Fibroblast of villous mesenchyme (primary cell): ENCODE measurements at places on chromosomes 2 and 18. TPM values are rescaled to one million over a fixed set of nuclear protein-coding genes. Genes with fewer than 3 reads are reported as not detected.

DNA sequence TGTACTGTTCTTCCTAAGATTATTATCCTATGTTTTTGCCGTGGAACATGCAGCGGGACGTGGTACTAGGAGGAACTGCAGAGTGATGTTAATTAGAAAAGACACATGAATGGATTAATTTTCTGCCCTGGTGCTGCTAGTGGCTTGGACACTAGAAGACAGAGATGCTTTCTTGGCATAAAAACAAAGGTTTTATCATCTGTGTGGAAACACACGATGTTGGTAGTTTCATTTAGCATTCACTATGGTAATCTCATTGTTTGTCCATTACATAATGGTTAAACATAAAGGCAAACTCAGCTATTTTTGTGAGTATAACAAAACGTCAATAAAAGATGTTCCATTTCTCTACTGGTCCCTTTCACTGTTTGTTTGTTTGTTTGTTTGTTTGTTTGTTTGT is 22.8 kb downstream of the COL6A3 start:
- DNase-seq, result peak; percentile 39

DNA sequence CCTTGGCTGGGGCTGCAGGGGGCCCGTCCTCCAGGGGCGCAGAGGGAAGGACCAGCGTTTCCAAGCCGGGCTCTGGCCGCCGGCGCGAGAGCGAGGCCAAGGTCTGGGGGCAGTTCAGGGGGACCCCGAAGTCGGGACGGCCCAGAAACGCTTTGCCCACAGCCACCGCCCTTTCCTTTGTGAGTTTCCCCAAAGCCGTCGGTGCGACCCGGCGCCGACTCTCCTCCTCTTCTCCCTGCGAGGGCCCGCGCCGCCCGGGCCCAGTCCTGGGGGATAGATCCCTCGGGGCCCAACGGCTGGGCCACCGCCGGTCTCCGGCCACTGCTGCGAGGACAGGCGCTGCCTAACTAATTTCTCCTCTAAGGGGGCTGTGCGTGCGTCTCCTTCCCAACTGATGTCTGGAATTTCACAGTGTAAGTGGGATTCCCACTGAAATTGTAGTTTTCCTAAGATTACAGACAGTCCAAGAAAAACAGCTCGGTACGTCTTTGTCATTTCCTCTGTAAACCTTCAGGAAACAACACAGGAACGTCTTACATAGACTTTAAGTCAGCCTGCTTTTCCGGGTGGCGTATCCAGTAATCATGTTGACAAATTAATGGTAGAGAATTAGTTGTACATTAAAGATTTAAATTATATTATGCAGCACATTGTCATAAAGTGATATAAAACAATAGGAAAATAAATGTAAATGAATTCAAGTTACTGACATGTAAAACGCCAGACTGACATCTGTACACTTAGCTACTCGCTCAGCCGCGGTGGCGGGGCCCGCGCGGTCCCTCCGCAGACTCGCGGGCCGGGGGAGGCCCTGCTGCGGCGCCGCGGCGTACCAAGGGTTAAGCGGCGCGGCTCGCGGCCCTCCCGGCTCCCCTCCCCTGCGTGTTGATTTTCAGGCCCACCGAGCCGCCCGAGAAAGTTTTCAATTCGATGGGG is 139.4 kb upstream of the SIX3 start:
- no peak for DNase-seq

Gene NT5C1B
- total RNA-seq, result not detected in 2 replicates

DNA sequence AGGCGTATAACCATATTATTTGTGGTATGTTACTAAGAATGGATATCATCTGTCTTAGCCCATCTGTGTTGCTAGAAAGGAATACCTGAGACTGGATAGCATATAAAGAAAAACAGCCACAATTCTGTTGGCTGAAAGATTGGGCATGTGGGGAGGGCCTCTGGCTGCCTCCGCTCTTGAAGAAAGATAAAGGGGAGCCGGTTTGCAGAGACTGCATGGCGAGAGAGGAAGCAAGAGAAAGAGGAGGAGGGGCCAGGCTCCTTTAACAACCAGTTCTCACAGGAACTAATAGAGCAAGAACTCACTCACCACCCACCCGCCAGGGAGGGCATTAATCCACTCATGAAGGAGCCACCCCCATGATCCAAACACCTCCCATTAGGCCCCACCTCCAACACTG is 29.2 kb upstream of the UXS1 start:
- no peak for DNase-seq

DNA sequence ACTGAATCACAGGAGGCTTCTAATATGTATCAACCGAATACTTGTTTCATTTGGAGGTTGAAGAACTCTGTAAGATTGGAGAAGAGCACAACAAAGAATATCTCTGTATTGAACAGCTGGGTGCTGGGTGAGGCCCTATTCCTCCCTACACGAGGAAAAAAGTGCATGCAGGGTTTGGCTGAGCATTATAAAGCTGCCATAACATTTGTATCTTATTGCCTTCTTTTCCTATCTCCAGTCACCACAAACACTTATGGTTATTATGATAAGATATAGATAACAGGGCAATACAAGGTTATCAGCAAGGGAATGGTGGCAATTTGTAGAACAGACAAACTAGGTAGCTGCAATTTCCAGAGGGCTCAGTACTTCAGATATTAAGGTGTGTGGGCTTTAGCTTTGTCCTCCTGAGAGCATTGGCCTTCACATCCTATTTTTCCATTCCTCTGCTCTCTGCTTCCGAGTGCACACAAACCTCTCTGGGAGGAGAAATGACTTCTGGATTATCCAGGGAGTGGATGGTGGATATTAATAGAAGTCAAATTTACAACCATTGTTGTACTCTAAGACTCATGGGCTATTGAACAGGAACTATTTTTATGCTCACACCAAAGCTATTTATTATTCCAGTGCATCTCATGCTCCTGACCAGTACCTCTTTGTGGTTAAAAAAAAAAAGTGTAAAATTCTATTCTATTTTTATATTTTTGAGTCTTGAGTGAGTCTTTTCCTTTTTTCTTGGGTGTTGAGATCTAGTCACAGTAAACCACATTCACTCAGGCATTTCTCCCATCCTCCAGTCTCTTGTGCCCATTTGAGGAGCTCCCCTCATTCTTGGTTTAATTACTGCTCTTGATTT is 248.4 kb downstream of the ETAA1 start:
- DNase-seq, result no peak

- DNase-seq, result no peak
These were observed 152.4 kb upstream of the CAVIN2 start for GRCh38 chr2:191999101-191999841.

DNA sequence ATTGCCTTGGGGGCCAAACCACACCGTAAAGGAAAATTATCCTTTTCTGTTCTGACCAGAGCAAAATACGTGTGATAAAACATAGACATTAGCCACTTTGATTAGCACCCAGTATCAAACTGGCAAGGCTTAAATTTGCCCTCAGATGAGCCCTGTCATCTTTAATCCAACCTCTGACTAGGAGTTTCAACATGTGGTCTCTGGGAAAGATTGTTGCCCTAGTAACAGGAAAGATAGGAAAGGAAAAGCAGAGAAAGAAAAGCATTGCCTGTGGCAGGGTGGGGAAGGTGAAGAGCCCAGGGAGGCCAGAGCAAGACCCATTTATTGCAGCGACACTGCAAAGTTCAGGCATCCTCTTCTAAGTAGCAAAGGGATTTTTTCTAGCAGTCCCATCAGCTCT is 181.5 kb upstream of the SCN7A start:
- DNase-seq, result no peak

- peak; percentile 58 for DNase-seq
These were observed 259.2 kb downstream of the IKZF2 start for GRCh38 chr2:212892193-212892592.

Gene LOXHD1
- under 0.01 TPM in 1 of 2 replicates, not detected in the other for total RNA-seq

Gene CEBPZOS
- total RNA-seq, result 14.8 and 19.4 TPM in 2 replicates

DNA sequence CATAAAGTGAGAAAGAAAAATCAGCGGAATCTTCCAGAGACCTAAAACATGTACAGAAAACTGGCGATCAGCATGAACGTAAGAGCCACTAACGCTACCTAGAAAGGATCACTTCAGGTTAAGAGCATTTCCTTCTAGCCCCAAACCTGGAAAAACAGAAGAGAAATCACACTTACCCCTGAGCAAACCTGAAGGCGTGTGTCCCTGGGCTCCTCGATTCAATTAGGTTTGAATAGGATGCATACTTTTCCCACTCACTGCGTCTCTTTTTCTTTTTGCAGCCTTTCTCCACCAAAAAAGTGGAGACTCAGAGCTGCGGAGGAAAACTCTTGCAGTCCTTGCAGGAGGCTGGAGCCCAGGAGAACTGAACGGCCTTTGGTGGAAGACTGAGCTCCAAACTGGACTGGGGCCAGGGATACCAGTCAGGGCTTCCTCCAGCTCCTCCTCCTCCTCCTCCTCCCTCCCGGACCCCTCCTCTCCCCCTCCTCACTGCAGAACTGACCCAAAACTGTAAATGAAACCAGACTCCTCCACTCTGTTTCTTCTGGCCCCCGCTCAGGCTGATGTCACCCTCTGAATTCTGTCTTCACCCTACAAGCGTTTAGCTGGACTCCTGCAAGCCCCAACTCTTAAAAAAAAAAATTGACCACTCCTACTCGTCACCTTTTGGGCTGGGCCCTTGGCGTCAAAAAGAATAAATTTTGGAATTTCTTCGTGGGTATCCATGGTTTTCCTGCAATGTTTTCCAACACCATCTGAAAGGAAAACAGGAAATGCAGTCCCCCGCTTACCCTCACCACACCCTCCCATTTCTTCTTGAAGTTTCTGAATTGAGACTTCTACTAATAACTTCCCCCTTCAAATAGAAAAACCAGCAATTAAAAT is at the start of gene COL6A3:
TSS of gene COL6A3 (minus strand) at position 388 of the 885 bp plus-strand sequence. CDS start 17,347 bp downstream, outside the sequence.
- peak; percentile 98 for DNase-seq

DNA sequence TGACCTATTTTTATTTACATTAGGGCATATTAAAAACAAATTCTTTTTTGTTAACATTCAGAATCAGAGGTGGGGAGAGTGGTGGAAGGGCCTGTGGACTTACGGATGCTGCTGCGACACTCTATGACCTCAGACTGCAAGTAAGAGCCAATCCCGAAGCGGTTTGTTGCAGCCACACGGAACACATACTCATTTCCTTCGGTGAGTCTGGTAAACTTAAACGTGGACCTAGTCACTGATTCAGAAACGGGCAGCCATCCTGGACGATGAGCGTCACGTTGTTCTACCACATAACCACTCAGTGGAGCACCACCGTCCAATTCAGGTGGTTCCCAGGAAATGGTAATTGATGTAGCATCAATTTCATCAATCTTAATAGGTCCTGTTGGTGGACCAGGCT is 61.9 kb downstream of the PLEKHA3 start:
- DNase-seq, result no peak

DNA sequence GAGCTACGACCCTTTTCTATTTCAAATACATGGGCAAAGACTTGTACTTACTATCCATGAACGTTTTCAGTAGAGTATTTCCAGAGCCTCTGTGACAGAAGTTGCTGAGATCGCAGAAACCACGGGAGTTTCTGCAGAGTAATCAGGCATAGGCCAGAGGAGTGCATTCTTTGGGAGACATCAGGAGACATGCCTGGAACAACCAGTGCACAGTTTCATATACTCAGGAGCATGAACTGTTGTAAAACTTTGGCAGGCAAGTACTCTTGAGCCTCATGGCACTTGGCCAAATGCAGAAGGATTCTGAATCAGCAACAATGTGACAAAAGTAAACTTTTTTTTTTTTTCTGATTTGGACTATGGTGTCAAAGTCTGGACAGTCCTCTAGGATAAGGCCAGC is 307.1 kb downstream of the GRB14 start:
- DNase-seq, result peak; percentile 1
